ENCODE measurements at places on chromosomes 5 and 9.

DNA sequence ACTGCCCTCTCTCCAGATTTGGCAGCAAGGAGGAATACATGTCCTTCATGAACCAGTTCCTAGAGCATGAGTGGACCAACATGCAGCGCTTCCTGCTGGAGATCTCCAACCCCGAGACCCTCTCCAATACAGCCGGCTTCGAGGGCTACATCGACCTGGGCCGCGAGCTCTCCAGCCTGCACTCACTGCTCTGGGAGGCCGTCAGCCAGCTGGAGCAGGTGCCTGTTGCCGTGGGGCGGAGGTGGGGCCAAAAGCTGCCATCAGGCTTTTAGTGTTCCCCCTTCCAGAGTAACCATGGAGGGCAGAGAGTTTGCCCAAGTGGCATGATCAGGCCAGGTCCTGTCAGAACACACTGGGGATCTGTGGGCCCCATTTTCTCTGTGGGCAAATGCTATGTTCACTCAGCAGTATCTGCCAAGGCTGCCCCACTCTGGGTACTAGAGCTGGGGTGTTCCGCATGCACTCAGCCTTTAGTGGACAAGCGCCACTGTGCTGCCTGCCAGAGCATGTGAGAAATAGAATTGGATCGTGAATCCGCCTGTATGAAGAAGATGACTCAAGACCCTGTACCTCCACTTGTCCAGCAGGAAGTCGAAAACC, 117.1 kb downstream of the DAB2IP start:
- DNase-seq: no peak

- no peak for DNase-seq
These were observed 268.6 kb downstream of the CDH10 start for GRCh38 chr5:24376210-24376609.

DNA sequence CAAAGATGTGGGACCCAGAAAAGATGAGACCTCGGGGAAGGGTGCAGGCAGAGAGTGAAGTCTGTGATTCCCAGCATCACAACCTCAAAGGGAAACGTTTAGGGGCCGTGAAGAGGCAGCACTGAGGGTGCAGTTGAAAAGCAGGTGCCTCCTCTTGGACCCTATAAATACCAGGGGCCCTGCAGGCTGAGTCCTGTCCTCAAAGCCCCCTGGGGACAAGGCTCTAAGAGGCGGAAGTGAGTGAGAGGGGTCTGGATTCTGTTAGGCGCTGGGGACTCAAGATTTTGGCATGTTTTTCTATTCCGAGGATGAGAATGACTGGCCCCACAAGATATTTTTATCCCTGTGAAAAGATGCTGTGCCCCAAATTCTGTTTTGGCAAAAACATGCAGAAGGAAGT, 107.8 kb downstream of the THBS4 start:
- DNase-seq: no peak

DNA sequence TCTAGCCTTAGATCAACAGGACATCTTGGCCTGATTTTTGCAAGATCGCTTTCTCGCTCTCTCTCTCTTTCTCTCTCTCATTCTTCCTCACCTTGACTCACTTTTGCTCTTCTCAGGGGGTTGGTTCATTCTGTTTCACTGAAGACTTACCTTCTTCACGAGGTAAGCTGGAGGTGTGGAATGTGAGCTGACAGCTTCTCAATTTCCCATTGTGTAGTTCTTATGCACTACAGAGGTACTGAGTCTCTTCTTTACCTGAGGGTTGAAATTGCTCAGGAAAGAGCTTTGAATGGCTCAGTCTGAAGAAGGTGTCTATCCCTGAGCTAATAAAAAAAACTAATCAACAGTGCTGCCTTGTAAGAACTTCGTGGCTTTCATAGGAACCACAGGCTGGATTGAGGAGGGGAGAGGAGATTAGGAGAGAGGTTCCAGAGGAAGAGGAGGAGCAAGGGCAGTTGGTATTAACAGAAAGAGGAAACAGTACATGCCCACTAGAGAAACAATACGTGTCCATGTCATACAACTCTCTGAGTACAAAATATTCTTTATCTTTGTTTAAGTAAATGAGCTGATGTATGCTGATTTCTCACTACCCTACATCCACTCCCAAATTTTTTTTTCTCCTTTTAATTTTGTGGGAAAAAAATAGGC, 192.2 kb downstream of the TMEM167A start:
- DNase-seq: peak; percentile 38

DNA sequence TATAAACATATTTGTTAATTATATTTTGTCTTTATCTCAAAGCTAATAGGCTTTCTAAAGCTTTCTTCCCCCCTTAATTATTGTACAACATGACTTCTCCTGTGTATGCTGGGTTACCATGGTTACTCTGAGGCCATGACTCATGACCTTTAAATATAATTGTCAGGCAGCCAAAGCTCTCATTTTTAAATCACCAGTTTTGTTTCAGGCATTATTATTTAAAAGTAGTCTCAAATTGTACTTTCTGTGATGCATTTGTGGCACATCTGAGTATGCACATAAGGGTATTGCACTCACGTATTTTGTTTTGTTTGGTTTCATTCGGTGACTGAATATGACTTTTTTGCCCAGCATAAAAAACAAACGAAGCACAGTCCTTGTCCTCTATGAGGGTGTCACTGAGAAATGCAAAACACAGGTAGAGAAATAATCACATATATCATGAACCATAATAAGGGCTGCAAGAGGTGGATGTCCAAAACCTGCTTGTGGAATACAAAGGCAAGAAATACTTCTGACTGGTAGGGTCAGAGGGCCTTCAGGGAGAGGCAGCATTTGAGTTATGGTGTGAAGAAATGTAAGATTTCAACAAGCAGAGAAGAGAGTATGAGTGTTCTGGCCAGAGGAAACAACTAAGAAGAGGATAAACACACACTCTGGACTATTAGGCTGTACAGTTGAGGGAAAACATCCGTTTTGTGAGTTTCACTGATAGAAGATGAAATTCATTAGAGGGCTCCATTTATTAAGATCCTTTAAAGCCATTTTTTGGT, 2.1 kb downstream of the CCDC192 start:
- DNase-seq: peak; percentile 62

- DNase-seq: no peak
These were observed 112.3 kb upstream of the SMIM23 start for GRCh38 chr5:171673328-171673727.

DNA sequence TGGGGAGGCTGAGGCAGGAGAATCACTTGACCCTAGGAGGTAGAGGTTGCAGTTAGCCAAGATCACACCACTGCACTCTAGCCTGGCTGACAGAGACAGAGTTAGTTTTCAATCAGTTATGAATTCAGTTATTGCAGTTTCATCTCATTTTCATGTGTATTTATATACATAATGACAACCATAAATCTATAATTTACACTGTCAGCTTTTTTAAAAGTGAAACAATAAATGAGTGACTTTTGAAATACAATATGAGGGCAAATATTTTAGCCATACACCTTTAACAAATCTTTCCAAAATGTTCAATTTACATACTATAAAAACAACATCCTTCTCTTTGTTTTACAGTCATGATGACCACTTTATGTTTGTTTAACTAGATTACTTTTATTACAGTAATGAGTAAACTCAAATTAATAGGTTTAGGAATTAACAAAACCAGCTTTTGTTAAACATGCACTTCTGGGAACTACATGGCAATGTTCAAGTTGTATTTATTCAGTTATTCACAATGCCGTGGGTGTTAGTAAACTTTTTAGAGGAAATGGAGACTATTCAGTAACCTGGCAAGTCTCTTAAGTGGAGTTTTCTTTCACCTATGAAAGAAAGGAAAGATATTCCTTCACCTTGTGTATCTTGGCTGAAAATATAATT, 12.7 kb downstream of the TYRP1 start:
- no peak for DNase-seq

DNA sequence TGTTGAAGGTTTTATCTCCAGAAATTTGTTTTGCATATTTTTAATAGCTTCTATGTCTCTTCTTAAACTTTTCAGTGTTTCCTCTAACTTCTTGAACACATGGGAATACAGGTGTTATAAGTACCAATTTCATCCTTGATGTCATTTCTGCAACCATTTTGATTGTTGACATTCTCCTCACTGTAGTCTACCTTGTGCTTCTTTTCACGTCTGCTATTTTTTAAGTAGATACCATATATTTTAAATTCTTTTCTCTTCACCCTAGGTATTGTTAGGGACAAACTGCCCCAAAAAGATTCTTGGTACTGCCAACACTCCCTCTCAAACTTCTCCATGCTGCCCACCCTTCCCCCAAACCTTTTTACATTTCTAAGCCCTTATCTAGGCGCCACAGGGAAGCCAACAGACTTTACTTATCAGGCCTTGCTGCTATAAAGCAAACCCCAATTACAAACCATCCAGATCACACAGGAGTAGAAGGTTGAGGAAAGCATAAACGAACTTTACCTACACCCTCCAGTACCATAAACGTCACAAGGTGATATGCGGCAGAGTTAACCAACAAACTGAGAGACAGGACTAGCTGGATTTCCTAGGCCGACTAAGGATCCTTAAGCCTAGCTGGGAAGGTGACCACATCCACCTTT, 1165.3 kb downstream of the TAF11L14 start:
- DNase-seq: peak; percentile 74

DNA sequence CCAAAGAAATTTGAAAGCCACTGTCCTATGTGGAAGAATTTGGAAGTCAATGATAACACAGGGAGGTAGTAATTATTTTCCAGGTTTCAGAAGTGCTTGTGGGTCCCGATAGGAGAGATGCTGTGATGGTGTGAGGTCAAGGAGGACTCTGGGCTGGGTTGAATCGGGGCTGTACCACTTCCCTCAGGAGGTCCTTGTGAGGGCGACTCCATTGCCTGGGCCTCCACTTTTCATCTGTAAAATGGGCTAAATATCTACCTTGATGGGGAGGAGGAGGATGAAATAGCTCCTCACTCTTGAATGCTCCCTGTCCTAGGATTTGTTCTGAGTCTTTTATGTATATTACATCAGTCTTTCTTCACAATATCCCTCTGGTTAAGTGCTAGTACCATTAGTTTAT, 59.0 kb downstream of the ROPN1L start:
- DNase-seq: no peak

GRCh38 chr9:27537027-27537435, 7.4 kb upstream of the MOB3B start:
- DNase-seq: peak; percentile 44

DNA sequence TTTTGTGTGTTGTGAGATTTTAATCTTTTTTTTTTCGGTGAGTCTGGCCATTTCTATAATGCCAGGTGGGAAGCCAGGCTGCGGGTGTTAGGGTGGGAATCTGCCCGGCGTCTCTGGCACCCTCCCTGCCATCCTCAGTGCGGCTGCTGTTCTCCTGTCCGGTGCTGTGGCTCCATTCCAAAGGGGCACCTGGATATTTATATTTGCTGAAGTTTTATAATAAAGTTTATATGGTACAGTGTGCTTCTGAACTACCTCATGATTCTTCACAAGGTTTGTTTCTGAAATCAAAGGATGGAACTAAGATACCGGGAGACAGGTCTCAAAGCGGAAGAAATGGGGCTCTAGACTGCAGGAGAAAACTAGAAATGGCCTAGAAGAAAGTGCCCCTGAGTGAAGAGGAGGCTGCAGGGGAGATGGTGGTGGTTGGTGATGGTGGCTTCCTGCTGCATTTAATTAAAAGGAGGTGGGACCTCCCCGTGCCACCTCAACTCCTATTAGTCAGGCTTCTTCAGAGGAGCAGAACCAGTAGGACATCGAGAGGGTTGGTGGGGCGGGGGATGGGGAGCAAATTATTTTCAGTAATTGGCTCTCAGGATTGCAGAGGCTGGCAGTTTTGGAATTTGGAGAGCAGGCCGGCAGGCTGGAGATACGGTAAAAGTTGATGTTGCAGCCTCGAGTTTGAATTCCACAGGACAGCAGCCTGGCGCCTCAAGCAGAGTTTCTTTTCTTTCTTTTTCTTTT, 102.2 kb upstream of the ICE1 start:
- peak; percentile 22 for DNase-seq

DNA sequence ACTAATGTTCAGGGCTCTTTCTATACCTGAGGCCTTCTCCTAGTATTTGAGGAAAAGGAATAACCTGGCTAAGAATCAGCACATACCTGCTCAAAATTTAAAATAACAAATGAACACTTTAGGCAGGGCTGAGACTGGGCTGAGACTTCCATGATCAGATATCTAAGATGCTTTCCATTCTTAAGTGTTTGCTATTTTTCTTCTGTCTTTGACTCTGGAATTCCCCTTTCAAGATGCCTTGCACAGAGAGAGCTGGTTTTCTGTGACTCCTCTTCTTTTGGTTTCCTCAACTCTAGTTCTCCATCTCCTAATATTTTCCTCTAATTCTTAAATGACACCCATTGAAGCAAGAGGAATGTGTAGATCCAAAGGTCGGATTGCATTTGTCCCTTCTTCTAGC, 61.1 kb downstream of the DPYSL3 start:
- DNase-seq: no peak

- no peak for DNase-seq
These were observed 97.5 kb downstream of the RFK start for GRCh38 chr9:76296561-76297310.

DNA sequence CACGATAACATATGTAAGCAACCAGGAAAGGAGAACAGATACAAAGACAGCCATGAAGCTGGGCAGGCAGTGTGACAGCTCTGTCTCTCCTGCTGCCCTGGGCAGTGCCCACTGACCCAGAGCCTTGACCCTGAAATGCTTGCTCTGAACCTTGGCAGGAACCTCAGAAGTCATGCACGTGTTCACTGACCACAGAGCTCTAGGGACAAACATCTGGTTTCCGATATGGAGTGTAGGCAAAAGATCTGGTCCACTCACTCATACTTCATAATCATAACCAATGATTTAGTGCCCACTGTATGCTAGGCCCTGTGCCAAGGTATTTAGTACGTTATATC, 102.6 kb downstream of the FSTL4 start:
- no peak for DNase-seq

DNA sequence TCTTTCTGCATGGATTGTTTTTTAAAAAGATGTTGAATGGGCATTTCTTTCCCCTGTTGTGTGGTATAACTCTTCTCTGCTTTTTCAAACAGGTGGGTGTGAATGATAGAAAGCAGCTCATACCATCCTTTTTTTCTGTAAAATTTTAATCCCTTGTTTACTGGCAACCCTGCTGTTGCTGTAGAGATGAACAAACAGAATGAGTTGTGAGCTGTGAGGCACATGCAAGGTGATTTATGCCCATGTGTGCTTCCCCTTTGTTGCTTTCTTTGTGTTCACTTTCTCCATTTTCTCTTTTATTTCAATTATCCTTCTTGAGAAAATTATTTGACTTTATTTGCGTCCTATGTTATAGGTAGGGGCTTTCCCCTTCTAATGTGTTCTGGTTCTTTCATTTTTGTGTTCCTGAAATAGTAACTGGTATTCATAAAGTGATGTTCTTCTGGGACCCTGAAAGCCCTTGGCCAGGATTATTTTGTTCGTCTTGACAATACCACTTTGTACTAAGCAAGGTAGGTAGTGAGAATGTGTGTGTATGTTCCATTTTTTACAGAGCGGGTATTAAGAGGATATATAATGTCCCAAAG, 79.9 kb downstream of the AOPEP start:
- DNase-seq: no peak

GRCh38 chr5:95241-95980, 3.4 kb downstream of the PLEKHG4B start:
- no peak for DNase-seq

DNA sequence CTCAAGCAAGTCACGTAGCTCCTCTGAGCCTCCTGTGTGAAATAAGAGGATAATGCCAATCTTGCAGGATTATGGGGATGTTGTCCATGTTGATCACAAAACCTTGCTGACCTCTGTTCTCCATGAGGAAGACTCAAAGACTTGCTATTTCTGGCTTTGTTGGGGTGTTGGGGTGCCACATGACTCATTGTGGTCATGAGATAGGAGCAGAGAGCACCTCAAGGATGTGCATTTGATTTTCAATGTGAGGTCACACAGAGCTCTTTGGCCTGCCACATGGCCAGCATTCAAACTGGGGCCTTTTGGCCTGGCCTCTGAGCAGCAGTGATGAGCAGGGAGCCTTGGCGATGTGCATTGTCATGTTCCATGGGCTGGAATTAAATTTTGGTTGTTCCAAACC, 380.3 kb downstream of the GADD45G start:
- DNase-seq: no peak

All from mesendoderm (in vitro differentiated cells).